ENCODE measurements at places on chromosomes 6 and 20.

DNA sequence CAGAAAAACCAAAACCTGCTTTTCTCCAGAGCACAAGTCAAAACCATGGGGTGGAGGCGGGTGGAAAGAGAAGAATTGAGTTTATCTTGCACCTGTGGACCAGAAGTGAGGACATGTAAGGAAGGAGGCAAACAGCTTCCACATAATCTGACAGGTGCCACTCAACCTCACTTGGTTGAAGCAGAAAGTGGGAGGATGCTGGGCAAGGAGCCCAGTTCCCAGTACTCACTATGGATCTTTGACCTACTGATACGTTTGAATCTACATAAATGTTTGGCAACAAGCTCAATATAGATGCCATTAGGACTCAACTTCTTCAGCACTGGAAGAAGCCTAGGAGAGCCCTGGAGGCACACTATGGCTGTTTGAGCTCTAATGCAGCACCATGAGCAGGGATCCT lies 285.5 kb downstream of the KIF16B start:
- no peak for DNase-seq

DNA sequence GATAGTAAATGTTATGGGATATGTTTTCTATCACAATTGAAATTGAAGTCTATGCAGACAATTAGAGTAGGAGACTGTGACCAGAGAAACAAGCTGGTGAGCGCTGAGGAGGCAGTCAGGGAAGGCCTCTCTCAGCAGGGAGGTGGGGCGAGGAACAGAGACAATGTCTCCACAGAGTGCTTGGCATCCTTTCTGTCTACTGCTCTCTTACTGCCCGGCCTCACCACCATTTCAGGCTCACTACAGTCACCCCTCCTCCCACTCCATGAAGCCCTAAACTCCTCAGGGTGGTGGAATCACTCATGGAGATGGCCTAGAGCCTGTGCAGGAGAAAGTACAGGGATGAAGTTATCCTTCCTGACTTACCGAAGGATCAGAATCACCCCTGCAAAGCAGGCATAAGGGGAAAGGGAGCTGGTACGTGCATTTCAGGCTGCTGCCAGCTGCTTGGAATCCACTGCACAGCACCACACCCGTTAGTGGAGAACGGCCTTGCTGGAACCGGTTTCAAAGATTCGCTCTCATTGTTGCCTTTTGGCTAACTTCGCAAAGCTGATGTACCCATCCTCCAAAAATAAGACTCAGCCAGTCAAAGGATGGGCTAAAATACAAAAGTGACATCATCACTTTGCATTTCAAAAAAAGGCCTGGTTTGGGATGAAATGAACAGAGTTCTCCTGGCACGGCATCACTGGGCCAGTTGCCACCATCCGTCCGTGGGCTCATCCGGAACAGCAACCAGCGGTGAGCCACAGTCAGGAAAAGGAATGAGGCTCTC lies 67.3 kb downstream of the SLC22A23 start:
- DNase-seq: no peak

GRCh38 chr6:125094563-125094962 lies 59.0 kb upstream of the TPD52L1 start:
- no peak for DNase-seq

DNA sequence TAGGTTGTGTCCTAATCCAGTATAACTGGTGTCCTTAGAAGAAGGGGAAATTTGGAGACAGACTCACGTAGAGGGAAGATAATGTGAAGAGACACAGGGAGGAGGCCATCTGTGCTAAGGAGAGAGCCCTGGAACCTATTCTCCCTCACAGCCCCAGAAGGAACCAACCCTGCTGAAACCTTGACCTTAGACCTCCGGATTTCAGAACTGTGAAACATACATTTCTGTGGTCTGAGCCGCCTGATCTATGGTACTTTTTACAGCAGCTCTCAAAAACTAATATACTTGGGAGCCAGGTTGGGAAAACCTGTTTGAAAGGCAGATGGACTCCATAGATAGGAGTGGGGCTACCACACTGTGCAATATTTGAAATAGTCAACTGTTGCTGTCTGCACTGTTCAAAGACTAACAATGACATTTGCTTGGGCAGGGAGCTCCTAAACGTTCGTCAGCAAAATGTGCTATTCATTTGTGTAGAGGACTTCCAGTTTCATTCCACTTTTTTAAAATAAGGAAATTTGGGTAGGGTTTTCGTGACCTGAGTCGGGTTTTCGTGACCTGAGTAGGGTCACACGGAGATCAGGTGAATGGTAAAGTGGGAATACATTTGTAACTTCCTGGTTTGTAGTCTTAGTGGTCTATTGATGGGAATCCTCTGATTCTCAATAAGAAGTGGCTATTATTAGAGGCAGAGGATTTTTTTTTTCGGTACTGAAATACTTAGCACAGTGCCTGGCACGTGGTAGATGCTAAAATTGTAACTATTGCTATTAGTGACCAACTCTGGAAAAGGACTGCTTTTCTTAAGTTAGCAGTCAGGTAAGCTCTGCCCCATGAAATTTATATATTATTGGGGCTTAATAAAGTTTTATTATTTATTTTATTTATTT lies 11.4 kb downstream of the TAGAP start:
- DNase-seq: no peak

GRCh38 chr20:50728981-50729874 lies 2.2 kb upstream of the PARD6B start:
- DNase-seq: no peak

DNA sequence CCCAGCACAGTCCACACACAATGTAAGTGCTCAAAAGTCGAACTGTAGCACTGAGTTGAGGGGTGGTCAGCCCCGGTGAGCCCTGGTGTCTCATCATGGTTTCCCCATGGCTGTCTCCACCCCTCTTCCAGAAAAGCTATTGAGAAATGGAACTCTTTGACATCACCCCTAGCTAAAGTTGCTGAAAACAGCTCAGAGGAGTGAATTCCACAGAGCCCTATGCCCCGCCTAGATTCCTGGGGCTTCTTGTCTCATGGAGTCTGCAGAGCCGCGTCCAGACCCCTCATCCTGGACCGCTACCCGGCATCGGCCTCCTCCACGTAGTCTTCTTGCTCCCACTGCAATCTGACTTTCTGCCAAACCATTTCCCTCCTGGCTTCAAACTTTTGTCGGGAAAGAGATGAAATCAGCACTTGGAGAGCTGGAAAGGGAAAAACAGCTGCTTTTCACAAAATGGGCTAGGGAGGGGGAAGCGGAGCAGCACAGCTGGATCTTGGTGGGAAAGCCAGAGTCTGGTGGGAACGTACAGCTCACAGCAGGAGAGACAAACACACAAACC lies 132.2 kb downstream of the SNX5 start:
- DNase-seq: no peak

DNA sequence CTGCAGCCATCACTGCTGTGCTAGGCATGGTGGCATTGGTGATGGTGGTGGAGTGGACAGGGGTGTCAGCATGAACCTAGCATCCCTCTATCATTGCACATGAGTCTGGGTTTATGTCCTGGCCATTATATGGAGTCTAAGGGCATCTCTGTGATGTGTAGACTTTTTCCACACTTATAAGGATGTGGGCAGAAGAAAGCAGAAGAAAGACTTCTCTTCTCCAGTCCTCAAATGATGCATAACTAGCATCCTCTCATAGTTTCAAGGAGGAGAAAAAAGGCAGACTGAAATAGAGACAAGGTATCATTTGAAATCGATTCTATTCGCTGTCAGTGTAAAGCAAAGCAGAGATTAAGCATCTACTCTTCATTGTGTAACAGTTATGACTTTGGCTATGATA lies 140.0 kb upstream of the ATXN1 start:
- no peak for DNase-seq

DNA sequence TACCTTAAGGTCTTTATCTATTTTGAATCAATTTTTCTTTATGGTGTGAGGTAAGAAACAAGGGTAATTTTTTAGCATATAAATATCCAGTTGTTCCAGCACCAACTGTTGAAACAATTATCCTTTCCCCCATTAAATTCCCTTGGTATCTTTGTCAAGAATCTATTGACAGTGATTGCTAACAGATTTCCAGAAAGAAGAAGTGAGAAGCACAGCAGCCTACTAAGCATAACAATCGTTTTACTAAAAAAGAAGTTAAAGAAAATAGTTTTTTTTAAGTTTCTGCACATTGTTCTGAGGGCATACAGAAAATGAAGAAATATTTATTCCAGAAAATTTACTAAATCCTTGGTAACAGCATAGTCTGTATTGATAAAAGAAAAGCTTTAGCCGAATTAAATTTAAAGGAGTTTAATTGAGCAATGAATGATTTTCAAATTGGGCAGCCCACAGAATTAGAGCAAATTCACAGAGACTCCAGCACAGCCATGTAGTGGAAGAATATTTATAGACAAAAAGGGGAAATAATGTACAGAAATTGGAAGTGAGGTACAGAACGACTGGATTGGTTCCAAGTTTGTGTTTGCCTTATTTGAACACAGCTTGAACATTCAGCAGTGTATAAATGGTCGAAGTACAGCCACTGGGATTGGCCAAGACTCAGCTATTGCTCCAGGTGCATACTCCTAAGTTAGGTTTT lies 97.9 kb upstream of the UST start:
- DNase-seq: no peak

- DNase-seq: no peak
Measured at GRCh38 chr6:15143086-15143485, 102.8 kb upstream of the JARID2 start.

DNA sequence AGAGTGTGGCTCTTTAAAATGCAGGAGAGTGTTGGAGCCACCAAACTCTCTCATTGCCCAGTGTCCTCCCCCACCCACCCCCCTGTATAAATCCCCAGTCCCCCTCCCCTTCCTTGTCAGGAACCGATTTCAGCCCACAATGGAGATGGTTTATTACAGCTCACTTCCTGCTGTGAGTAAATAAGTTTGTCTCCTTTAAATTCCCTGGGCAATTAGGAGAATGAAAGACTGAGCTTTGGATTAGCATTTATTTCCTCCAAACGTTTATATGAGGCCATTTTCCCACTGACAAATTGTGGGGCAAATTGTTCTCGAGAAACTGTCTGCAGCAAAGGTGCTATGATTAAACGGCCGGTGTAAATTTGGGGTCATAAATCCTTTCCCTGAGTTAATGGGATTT lies 128.8 kb downstream of the DHX35 start:
- DNase-seq: no peak

GRCh38 chr20:58440021-58440767 lies 51.2 kb downstream of the VAPB start:
- no peak for DNase-seq

GRCh38 chr6:30446259-30446658 lies 43.0 kb upstream of the HLA-E start:
- no peak for DNase-seq

DNA sequence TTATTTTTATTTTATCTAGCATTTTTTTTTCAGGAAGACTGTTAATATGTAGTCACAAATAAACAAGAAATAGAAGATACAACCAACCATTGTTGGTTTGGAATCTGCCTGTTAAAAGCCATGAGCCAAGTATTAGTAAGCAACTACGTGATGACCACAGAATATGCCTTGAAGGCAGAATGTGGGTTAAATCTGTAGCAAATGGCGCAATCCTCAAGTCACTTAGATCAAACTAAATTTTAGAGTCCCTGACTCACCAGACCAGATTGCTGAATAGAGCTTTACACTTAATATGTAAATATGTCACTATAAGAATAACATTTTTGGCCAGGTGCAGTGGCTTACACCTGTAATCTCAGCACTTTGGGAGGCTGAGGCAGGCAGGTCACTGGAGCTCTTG lies 800.1 kb upstream of the CITED2 start:
- DNase-seq: no peak

DNA sequence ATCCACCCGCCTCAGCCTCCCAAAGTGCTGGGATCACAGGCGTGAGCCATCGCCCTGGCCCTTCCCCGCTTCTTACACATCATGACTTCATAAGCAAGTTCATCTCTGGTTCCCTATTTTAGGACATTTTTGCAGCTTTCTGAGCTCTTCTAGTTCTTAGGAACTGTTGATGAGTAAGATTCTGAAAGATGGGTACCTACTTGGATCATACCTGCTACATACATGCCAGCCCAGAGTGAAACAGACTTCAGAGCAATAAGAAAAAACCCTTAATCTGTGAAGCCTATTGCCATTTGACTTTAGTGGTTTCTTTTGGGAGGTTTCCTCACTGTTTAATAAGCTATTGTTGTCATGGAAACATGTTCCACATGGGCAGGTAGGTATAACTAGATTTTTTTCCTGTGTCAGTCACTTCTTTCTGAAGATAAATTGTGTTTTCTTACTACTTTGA lies 27.9 kb upstream of the TMEM217 start:
- no peak for DNase-seq

DNA sequence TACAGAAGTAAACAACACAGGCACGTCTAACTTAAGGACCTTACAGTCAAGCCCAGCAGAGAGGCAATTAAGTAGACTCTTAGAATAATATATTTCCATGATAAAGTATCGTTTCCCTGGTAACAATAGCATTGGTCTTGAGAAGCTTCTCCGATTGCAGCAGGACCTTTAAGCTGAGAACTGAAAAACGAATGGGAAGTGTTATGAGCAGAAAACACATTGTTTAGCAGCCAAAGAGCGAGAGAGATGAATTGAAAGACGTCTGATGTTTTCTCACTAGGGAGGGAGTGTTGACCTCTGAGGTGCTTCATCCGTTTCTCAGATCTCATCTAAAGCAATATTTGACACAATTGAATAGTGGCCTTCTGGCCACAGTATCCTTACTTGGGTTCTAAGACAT lies 855 bp downstream of the BYSL start:
- DNase-seq: no peak

GRCh38 chr6:64254558-64254957 lies 619.0 kb downstream of the PHF3 start:
- DNase-seq: no peak

- DNase-seq: no peak
Measured at GRCh38 chr20:25016471-25016870, 23.9 kb upstream of the APMAP start.

DNA sequence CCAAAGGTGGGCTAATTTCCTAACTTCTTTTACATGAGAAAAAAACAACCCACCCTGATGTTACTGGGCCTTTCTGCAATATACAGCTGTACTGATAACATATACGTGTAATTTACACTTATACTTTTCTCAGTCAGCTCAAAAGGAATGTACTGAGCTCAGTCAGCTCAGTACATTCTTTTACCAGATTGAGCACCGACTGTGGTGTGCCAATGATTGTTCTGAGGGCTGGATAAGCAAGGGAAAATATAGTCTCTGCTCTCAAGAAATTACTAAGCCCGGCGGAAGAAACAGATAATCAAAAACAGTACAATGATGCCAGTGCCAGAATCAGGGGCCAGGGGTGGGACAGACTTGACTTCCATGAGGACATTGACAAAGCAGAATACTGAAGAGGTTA lies 10.0 kb upstream of the BLOC1S5 start:
- no peak for DNase-seq

DNA sequence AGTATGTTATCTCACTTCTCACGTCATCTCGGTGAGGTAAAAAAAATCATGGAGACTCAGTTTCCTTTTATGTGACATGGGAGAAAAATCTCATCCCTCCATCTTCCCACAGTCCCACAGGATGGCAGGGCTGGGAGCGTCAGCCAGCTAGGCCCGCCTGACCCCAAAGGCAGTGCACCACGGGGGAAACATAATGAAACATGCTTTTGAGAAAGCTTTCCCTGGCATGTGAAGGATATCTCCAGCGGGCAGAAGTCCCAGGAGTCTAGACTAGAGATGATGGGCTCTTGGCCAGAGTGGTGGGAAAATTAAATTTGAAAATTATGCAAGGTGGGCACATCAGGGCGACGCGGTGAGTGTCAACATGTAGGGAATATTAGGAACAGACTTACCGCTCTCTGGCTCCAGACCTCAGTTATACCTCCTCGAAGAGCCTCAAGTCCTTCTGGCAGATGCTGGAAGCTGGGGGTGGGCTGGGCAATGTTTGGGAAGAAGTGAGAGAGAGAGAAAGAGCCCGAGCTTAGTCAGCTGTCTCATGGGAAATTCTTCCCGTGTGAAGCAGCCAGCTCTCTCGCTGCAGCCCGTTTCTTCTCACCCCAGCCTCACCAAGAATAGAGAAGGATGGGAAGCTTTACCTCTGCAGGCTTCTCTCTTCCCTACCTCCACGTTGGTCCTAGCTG lies 52.3 kb downstream of the MOCS1 start:
- DNase-seq: no peak

Data from cortex of kidney (tissue), 1 donor.